Stomach (tissue), 19 donors: ENCODE measurements at places on chromosomes 7 and 10. TPM values are rescaled to one million over a fixed set of nuclear protein-coding genes. Genes with fewer than 3 reads are reported as not detected.

GRCh38 chr10:20017961-20018360, 201.7 kb downstream of the PLXDC2 start:
- no peak for DNase-seq

DNA sequence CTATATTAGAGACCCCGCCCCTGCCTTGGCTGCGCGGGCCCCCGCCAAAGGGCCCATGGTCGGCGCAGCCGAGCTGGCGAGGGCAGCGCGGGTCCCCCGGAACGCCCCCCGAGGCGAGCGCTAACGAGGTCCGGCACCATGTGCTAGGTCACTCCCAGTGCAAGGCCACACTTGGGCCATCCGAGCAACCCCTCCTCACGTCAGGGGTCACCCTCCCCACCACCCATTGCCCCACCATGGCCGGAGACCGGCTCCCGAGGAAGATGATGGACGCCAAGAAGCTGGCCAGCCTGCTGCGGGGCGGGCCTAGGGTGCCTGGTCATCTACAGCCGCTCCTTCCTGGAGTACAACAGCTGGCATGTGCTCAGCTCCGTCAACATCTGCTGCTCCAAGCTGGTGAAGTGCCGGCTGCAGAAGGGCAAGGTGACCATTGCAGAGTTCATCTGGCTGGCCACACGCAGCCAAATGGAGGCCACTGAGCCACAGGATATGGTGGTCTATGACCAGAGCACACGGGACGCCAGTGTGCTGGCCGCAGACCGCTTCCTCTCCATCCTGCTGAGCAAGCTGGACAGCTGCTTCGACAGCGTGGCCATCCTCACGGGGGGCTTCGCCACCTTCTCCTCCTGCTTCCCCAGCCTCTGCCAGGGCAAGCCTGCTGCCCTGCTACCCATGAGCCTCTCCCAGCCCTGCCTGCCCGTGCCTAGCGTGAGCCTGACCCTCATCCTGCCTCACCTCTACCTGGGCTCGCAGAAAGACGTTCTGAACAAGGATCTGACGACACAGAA, 12.4 kb upstream of the SEC24C start:
- no peak for DNase-seq

DNA sequence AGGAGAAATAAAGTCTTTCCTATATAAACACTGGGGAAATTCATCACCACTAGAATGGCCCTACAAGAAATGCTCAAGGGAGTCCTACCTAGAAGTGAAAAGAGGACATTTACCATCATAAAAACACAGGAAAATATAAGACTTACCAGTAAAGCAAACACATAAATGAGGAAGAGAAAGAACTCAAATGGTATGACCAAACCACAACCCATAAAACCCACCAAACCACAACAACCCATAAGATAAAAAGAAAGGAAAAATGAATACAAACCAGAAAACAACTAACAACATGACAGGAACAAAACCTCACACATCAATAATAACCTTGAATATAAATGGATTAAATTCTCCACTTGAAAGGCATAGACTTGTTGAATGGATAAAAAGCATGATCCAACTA, 71.9 kb upstream of the DIP2C start:
- no peak for DNase-seq

DNA sequence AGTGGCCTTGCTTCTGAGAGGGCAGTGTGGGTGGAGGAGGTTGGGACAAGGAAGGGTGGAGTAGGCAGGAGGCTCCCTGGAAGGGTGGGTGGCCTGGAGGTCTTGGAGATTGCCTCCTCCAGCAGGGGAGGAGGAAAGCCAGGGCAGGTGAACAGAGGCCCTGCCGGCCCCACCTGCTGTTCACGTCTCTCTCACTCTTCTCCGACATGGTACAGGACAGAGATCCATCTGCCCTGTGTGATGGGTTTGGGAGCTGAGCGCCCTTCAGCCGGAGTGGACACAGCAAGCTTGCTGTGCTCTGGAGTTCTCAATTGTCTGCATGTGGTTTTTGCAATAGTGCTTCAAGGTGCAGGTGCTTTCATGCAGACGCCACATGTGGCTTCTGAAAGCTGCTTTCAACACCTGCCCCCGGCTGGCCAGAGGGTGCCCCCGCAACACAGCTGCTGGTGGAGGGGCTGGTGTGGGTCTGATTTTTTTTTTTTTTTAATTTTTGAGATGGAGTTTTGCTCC, 82.8 kb upstream of the GNA12 start:
- no peak for DNase-seq

GRCh38 chr7:22213081-22213480, 143.9 kb downstream of the RAPGEF5 start:
- no peak for DNase-seq

- no peak for DNase-seq
Measured at GRCh38 chr7:117145333-117145732, 177.5 kb downstream of the WNT2 start.

DNA sequence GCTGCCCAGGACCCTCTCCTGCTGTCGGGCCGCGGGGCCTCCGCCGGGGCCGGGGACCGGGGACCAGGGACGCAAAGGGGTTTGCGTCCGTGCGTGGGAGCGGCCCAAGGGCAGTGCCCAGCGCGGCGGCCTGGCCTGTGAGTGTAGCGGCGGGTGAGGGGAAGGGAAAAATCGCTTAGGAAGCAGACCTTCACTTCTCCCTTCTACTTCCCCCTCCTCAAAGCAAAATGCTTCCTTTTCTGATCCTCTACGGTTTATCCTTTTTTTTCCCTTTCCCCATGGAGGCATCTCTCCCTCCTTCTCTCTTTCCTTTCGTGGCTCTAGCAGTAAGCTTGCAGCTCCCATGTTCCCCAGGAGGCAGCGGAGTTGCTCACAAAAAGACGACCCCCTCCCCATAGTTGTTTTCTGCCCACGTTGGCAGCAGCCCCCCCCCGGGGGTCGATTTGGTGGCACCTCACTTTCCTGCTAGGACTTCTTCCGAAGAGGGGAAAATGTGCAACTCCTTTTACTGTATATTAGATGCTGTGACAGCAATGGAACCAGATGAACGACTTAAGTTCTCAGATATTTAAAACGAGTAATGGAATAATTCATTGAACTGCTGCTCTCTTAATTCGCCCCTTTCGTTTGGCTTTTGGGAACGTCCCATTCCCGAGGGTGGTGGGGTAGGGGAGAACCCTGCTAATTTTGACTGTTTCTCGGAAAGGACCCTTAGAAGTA, 724 bp downstream of the CAPZA2 start:
- peak; percentile 74 for DNase-seq

DNA sequence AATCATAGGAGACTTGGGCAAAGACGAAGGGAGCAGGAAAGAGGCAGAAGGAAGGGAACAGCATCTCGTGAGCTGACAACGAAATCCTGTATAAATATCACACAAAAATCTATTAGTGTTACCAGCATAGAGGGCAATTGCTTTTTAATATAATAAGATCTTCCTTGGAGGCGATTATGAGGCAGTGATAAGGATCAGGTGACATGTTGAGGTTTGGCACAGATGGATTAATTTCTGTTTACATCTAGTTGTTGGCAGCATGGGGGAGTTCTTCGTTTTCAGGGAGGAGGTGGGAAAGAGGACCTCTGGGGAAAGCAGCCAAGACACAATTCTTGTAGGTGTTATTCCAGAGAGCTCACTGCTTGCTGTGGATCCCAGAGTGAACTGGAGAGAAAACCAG, 163.8 kb downstream of the PLXNA4 start:
- no peak for DNase-seq

DNA sequence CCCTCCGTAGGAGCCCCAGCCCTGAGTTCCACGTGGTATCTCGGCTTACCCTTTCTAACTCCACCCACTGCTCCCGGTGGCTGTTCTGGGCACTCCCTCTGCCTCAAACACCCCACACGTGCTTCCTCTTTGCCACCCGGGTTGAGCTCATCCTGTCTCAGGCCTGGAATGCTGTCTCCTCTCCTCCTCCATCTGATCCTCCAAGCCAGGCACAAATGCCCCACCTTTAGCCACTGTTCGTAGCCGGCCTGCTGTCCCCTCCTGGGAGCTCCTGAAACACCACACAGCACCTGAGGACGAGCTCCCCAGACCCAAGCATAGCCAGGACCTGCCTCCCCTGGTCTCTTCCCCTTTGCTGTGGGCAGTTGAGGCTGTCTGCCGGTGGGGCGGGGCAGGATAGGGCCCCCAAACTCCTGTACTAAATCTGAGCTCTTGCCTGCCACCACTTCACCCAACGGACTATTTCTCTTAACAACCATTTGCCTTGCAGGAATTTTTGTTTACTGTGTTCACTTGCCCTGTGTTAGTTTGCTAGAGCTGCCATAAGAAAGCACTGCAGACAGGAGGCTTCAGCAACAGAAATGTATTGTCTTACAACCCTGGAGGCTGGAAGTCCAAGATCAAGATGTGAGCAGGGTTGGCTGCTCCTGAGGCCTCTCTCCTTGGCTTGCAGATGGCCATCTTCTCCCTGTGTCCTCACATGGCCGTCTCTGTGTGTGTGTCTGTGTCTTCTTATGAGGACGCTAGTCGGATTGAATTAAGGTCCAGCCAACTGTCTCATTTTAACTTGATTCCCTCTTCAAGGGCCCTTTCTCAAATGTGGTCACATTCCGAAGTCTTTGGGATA, 58.3 kb upstream of the SHH start:
- DNase-seq, result peak; percentile 24

DNA sequence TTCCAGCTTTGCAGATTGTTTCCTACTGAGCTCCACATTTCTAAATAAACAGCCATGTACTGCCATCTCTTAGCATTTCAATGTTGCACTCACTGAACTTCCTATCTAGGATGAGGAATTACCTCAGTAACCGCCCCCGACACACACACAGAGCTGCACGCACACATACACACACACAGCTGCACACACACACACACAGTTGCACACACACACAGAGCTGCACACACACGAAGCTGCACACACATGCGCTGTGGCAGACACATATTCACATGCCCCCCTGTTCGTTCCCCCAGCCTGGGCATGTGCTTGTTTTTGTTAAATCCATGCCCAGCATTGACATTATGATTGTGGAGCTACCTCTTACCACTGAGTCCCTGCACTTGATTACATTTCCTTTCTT, 39.6 kb upstream of the CNPY1 start:
- no peak for DNase-seq

DNA sequence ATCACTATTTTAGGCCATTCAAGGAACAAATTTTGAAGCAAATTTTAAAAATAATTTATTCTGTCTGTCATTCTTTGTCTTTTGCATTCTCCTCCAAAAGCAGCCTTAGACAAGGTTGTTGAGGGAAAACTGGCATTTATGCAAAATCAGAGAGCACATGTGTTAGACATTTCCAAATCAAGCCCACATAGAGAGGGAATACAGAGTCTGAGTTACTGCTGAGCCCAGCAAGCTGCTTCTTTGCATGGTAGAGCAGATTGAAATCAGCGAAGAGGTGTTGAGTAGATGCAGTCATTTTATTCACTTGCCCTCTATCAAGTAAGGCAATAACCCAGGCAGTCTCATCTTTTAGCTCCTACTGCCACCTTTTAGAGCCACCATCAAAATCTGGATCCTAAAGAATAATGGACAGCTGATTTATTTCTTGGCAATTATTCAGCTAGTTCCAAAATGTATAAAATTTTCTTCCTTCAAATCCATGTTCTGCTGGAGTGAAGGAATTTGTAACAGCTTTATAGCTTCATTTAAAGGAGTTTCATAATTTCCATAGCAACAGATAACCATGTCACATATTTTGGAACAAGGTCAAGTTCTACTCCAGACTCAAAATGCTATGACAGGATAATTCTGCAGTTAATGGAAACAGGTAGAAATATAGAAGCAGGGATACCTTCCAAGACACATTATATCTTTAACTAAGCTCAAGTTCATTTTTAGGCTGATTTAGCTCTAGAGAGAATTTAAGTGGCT, 7.3 kb upstream of the PCDH15 start:
- no peak for DNase-seq

GRCh38 chr7:113371416-113372043, 253.2 kb upstream of the SMIM30 start:
- peak; percentile 13 for DNase-seq

ETV1 gene
- total RNA-seq, result 0.29 TPM

VPS37D gene
- not detected for total RNA-seq

GPER1 gene
- total RNA-seq, result 2.9 TPM

FBXL13 gene
- total RNA-seq, result 11.1 TPM

FAM171A1 gene
- 84.9 TPM for total RNA-seq

FAM180A gene
- total RNA-seq, result not detected

KEL gene
- total RNA-seq, result not detected
